Stimulated activated CD8-positive, alpha-beta memory T cell treated with anti-CD3 and anti-CD28 coated beads, Interleukin-15, amount 100 ng/mL, for 4 hours (primary cell): ENCODE measurements at places on chromosomes 1 and 21.

GRCh38 chr1:185636848-185637247 is 97.3 kb upstream of the HMCN1 start:
- DNase-seq: no peak

DNA sequence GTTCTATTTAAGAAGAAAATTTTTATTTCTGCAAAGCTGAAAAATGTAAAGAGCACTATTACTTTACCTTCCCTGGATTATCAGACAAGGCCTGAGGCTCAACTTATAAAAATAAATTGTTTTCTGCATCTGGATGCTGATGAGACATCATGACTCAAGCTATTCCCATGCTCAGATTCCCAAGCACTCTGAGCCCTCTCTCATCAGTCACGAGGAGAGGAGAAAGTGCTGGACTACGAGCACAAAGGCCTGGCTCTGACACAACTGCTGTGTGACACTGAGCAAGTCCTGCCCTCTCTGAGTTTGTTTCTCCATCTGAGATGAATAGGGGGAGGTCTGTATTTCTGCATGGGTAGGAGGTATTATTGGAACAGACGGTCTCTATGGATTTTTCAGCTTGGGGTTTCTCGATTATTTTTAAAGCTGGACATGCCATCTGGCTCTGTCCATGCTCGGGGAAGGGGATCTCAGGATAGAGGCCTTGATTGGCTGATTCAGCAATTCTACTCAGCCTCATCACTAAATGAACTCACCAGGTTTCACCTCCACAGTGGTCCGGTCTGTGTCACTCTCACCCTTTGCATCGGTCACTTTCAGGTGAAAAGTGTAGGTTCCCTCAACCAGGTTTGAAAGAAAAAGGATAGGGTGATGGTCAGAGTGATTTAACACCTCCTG is 107.7 kb downstream of the KIAA0319L start:
- DNase-seq: no peak

- no peak for DNase-seq
Measured at GRCh38 chr1:212186427-212187207, 98.6 kb upstream of the PPP2R5A start.

DNA sequence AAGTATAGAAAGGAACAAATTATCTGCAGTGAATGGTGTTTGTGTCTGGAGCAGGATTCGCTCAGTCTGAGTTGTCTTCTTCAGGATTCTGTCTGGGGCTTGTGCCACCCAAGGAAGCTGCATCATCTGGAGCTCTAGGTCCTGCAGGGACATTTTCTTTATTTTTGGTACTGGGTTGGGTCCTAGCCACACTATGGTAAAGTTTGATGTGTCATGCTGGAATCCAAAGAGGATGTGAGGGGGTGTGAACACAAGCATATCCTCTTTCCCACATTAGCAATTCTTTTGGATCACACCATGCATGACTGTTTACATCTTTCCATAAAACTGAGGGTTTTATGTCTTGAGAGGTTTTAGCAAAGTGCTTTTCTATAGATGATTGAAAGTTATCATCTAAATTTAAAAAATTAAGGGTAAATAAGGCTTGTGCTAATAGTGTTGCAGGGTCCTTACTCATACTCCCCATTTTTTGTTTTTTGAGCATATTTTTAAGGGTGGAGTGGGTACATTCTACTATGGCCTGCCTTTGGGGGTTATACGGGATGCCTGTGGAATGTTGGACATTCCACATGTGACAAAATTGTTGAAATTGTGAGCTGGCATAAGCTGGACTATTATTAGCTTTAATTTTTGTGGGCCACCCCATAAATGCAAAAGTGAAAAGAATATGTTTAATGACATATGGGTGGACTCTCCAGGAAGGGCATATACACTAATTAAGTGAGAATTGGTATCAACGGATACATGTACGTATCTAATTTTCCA is 152.0 kb upstream of the HMCN1 start:
- DNase-seq: no peak

DNA sequence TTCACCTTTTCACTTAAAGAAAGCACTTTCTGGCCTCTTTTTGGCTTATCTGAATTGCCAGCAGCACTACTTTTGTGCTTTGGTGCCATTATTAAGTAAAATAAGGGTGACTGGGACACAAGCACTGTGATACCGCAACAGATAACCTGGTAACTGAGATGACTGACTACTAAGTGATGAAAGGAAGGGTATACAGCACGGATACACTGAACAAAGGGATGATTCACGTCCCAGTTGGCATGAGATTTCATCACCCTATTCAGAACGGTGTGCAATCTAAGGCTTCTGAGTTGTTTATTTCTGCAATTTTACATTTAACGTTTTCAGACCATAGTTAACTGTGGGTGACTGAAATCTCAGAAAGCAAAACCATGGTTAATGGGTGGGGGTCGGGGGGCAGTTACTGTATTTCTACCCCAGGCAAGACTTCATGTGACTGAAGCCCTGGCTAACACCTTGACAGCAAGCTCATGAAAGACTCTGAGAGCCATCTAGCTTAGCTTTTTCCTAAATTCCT is 102.8 kb downstream of the CLIC6 start:
- no peak for DNase-seq

- DNase-seq: no peak
Measured at GRCh38 chr1:172390683-172391551, 29.6 kb upstream of the C1orf105 start.

DNA sequence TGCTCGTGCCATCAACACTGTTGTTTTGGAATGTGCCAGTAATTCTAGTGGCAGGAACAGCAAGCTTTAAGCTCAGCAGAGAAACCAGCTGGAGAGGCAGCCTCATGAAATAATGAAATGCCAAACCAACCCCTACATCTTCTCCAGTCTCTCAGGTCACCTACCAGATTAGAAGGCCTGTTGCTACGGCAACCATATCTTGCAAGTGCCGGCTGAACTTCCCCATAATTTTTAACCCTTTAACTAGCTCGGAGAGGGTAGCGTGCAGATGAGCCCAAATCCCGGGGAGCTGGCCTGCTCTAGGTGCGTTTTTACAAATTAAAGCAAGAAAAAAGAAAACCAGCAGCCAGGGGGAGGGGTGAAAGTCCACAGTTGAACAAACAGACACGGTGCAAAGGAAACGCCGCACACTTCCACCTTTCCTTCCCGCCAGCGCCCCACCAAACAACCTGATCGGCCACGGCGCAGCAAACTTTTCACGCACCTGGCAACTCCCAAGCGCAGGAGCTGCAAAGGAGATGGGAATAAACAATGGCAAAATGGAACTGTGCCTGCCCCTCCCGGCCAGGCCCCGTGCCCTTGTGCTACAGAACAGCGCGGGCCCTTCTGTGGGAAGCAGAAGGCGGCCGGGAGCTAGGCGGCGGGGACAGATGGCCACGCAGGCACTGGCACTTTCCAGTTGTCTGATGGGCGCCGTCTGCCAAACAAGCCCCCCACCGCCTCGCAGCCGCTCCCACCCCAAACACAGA is 50.1 kb downstream of the SSBP3 start:
- no peak for DNase-seq

- DNase-seq: no peak
Measured at GRCh38 chr1:192951691-192952460, 107.3 kb downstream of the UCHL5 start.

GRCh38 chr1:8571200-8571984 is 246.0 kb downstream of the RERE start:
- no peak for DNase-seq

- no peak for DNase-seq
Measured at GRCh38 chr1:153636312-153636711, 2.4 kb downstream of the CHTOP start.

DNA sequence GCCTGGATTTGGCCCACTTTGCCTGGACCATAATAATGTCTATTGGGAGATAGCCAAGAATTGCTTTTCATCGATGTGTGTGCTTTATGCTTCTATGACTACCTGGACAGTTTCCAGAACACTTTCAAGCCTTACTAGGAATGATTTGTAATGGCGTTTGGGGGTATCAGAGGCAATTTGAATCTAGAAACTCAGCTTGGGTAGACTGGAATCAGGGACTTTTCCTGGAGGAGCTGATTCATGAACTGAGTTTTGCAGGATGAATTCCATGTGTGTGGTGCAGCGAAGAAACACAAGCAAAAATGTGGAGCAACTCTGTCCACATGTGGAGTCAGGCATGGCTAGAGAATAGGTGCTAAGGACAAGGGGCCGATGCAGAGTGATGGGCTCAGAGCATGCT is 11.9 kb upstream of the TMEM61 start:
- DNase-seq: no peak

DNA sequence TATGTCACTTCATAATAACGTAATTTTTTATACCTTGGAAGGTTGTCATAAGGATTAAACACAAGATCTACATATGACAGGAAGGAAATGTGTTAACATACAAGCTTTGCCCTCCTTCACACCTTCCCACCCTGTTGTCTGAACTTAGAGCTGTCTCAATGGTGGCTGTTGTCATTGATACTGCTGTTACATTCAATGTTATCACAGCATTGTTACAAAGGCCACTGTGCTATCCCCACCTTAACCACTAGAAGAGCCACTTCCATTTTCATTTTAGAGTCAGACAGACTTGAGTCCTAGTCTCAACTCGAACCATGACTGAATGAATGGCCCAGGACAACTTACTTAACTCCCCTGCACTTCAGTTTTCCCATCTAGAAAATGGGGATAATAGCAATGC is 31.2 kb downstream of the TAS1R2 start:
- DNase-seq: no peak

DNA sequence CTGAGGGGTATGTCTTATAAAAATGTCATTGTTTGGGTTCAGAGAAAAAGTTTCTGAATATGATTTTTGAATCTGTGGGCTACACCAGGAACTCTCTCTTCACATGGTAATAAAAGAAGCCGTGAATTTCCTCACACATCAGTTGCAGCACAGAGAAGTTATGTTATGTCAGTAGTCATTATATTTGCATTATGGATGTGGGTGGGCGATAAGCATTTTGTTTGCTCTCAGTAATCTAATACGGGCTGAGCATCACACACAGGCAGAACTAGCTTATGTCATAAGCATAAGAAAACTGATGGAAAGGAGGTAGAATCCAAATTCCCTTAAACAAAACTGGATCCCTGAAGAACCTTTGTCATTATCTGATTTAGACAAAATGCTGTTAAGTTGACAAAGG is 70.8 kb downstream of the PRDM2 start:
- DNase-seq: no peak

- DNase-seq: no peak
Measured at GRCh38 chr1:109621379-109622136, 1.9 kb downstream of the AMPD2 start.

- DNase-seq: no peak
Measured at GRCh38 chr1:47618830-47619229, 181.0 kb downstream of the FOXD2 start.

DNA sequence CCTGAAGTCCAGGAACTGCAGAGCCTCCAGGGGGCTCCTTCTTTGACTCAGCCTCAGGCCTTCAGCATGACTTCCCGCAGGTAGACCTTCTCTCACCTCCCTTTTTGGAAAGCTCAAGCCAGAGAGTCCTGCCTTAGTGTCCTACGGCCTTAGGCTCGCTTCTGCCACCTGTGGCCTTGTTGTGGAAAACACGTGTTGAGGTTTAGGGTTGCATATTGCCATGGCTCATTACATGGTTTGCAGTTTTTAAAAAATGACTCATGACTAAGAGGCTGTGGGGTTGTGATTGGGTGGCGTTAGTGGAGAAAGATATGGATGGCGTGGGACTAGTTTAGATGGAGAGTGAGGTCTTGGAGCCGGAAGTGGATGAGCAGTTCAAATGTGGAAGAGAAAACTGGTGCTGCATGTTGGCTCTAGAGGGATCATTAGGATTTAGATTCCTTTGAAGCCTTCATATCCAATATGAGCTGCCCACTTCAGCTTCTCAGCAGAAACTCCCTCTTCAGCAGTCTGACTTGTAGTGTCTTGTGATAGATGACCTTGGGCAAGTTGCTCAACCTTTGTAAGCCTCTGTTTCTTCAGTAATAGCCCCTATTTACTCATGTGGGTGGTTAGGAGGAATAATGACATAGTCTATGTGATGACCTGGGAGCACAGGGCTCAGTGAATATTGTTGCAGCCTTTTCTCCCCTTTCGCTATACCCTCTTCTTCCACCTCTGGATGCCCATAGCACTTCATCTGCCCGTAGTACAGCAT is 6.5 kb upstream of the FGGY start:
- no peak for DNase-seq

- DNase-seq: no peak
Measured at GRCh38 chr1:73637264-73637663, 560.7 kb downstream of the LRRIQ3 start.

GRCh38 chr1:93616221-93616995 is 65.2 kb downstream of the BCAR3 start:
- no peak for DNase-seq

DNA sequence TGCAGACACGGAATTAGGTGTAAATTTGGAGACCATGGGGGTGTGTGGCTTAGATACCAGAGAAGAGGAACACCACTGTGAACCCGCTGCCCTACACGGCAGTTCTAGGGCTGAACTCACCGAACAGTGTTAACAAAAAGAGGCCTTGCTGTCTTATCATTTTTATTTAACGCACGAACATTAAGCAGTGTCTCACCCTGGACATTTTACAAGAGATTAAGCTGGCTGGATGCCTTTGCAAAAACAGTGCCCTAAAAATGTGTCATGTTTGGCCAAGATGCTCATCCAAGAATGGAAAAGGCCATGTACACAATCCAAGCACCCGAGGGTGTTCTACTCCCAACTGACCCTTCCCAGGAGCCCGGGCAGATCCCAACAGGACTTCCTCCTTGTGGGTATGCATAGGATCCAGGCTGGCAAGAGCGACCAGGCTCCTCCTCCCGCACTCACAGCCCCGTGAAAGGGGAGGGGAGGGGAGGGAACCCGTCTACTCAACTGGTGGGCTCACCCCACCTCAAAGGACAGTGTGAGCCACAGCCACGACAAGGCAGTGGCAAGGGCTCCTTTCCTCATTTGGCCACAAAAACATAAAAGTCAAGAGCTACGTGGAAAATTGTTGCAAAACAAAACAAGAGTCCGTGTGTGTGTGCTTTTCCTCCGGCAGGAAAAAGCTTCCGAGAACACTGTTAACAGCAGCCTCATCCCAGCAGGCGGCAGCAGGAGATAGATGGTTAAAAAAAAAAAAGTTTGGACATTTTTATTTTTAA is 20.3 kb downstream of the C2CD2 start:
- DNase-seq: no peak

GRCh38 chr1:7780976-7781375 is 3.1 kb upstream of the PER3 start:
- DNase-seq: no peak

GRCh38 chr1:177255411-177255810 is 84.7 kb downstream of the BRINP2 start:
- no peak for DNase-seq

DNA sequence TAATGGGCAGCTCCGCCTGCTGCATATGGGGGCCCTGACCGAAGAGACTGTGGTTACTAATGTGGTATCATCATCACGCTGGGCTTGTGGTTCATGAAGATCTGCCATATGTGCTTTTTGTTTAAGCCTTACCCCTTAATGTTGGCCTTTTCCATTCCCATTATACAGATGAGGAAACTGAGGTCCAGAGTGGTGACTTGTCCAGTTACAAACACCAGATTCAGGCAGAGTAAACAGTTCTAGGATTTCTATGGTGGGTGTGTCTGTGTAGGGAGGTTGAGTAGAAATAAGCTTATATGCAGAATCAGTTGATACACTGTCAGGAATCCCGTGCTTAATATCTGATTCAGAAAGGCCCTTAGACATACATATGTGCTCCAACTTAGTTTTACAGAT is 691 bp downstream of the UTP11 start:
- DNase-seq: no peak

- DNase-seq: no peak
Measured at GRCh38 chr1:3543076-3544039, 68.0 kb downstream of the MEGF6 start.
